Left lung (tissue), 14 donors: ENCODE measurements at places on chromosomes 6 and 20. TPM values are rescaled to one million over a fixed set of nuclear protein-coding genes. Genes with fewer than 3 reads are reported as not detected.

- DNase-seq = no peak
- H3K4me3 ChIP-seq = no peak overlapping the region
- no peaks in the 10 kb centered on the region for H3K36me3 ChIP-seq
Measured at GRCh38 chr20:57030611-57031600, 235.5 kb downstream of the BMP7 start.

GRCh38 chr6:137494281-137494987 is at the start of gene OLIG3:
Gene OLIG3, minus strand, starts transcription at chr6:137494394. Its CDS starts 224 bp downstream, at chr6:137494170.
- peaks cover 29% of the 10 kb centered on the region for H3K4me1 ChIP-seq
- peaks cover 100% of the 10 kb centered on the region for H3K27me3 ChIP-seq
- no peak for DNase-seq

GRCh38 chr20:57568960-57569359 is 8.1 kb downstream of the PCK1 start:
- H3K4me1 ChIP-seq = no peaks in the 10 kb centered on the region
- peaks cover 23% of the 10 kb centered on the region for H3K27me3 ChIP-seq
- H3K27ac ChIP-seq = no peak overlapping the region
- no peaks in the 10 kb centered on the region for H3K36me3 ChIP-seq
- no peak overlapping the region for H3K4me3 ChIP-seq

- peaks cover 26% of the 10 kb centered on the region for H3K4me1 ChIP-seq
- H3K27ac ChIP-seq = peak overlapping the region; percentile 25
- H3K36me3 ChIP-seq = peaks cover 5% of the 10 kb centered on the region
- no peak for DNase-seq
Measured at GRCh38 chr6:71410681-71411080, 122.1 kb downstream of the OGFRL1 start.

GRCh38 chr6:141309295-141309694 is 823.4 kb upstream of the GJE1 start:
- no peaks in the 10 kb centered on the region for H3K36me3 ChIP-seq
- no peaks in the 10 kb centered on the region for H3K4me1 ChIP-seq
- H3K27ac ChIP-seq = no peak overlapping the region
- no peaks in the 10 kb centered on the region for H3K27me3 ChIP-seq
- no peak overlapping the region for H3K4me3 ChIP-seq

DNA sequence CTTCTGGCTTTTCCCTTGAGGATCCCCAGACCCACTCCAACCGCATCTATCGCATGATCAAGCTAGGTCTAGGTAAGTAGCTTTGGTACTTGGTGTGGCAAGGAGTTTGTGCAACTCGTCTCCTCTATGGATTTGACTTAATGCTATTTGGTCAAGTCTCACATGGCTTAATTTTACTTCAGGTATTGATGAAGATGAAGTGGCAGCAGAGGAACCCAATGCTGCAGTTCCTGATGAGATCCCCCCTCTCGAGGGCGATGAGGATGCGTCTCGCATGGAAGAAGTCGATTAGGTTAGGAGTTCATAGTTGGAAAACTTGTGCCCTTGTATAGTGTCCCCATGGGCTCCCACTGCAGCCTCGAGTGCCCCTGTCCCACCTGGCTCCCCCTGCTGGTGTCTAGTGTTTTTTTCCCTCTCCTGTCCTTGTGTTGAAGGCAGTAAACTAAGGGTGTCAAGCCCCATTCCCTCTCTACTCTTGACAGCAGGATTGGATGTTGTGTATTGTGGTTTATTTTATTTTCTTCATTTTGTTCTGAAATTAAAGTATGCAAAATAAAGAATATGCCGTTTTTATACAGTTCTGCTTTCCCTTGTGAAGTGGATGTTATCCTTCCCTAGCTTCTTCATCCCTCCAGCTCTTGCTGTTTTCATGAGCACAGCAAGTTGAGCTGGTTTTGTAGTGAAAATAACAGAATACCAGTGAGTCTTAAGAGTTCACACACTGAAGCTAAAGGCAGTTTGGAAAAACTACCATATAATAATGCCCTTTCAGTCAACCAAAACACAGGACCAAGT is 3.8 kb downstream of the SLC35B2 start:
- no peaks in the 10 kb centered on the region for H3K27me3 ChIP-seq
- H3K4me1 ChIP-seq = peaks cover 25% of the 10 kb centered on the region
- DNase-seq = no peak

- no peaks in the 10 kb centered on the region for H3K4me1 ChIP-seq
- no peak for DNase-seq
- no peaks in the 10 kb centered on the region for H3K36me3 ChIP-seq
Measured at GRCh38 chr6:28767133-28767532, 156.7 kb downstream of the TRIM27 start.

GRCh38 chr6:34576286-34576955 is 20.3 kb upstream of the SPDEF start:
- no peak overlapping the region for H3K4me3 ChIP-seq
- no peaks in the 10 kb centered on the region for H3K27me3 ChIP-seq
- DNase-seq = no peak
- no peak overlapping the region for H3K27ac ChIP-seq
- H3K4me1 ChIP-seq = no peaks in the 10 kb centered on the region
- H3K36me3 ChIP-seq = no peaks in the 10 kb centered on the region

DNA sequence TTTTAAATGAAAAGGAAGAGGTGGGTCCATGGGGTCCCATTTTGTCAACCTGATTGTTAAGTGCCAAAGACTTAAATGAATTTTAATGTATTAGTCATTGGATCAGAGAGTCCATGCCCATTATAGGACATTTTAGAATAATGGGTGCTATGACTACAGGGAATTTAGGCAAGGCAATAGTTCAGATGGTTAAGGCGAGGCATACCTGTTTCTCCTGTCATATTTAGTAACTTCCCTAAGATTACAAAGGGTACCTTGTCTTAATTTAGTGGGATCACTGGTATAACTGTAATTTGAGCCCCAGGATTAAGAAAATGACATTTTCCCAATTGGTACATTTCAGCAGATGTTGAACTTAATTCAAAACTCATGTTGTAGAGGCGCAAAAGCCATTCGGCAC is 88.7 kb upstream of the RNF24 start:
- H3K27me3 ChIP-seq = no peaks in the 10 kb centered on the region
- no peak overlapping the region for H3K27ac ChIP-seq
- H3K36me3 ChIP-seq = no peaks in the 10 kb centered on the region
- H3K4me1 ChIP-seq = peaks cover 6% of the 10 kb centered on the region

DNA sequence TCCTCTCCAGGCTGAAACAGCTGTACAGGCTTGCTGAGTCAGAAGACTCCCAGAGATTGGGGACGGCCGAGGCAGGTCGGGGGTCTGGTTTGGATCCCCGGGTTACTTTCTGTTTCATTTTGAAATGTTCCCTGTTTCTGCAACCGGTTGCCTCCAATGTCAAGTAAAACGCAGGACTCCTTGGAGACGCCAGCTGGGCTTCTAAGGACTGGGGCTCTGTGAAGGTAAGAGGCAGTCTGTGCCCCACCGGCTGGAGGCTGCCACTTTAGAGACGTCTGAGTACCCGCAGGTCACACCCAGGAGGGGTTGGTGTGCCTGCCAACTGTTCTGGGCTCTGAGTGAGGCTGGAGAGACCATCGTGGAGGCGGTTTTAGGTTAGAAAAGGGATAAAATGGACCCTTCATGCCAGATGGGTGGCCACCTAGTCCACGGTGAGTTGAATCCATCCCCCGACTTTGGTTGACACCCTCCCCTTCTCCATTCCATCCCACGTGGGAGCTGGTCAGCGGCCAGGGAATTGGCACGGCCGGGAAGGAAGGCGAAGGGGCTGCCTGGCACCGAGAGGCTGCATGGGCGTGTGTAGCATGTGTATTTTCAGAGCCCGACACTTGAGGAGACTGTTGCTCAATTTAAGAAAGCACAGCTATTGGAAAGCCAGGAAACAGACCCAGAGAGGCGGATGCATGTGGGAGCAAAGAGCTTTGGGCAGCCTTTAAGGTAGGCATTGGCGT is 240.9 kb downstream of the PHACTR1 start:
- H3K4me1 ChIP-seq = peaks cover 11% of the 10 kb centered on the region
- no peaks in the 10 kb centered on the region for H3K36me3 ChIP-seq
- peak overlapping the region; percentile 80 for H3K27ac ChIP-seq
- DNase-seq = peak; percentile 90
- H3K27me3 ChIP-seq = no peaks in the 10 kb centered on the region

DNA sequence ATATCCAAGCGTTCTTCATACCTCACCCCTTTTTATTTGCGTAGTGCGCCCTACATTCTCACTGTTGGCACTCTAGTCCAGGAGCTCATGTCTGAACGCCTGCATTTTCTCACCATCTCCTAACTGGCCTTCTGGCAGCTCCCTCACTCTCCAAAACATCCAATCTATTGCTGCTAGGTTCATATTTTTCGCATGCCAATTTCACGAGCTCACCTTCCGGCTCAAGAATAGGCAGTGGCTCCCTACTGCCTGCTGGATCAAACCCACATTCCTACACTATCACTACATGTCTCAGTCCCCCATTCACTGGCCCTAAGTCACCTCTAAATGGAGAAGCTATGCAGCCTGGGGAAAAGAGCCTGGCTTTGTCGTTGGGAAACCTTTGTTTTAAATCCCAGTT is 115.0 kb downstream of the IPCEF1 start:
- H3K27ac ChIP-seq = no peak overlapping the region
- H3K4me1 ChIP-seq = no peaks in the 10 kb centered on the region
- no peaks in the 10 kb centered on the region for H3K27me3 ChIP-seq
- no peak overlapping the region for H3K4me3 ChIP-seq
- H3K36me3 ChIP-seq = no peaks in the 10 kb centered on the region

DNA sequence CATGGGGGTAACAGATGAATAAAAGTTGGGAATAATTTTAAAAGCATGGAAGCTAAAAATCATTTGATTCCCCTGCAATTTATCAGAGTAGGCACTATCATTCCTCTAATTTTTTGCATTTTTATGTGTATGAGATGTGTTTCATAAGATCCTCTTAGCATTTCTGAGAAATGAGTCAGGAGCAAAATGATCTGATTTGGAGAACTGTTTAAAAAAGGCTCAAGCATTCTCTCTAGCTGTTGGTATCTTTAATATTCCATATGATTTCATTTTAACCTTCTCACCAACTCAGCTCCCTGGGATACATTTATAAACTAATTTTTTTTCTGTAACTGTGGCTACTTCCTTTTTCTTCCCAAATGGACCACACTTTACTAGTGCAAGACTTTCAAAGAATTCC is 60.9 kb downstream of the MCHR2 start:
- H3K4me1 ChIP-seq = no peaks in the 10 kb centered on the region
- no peak for DNase-seq
- no peaks in the 10 kb centered on the region for H3K27me3 ChIP-seq
- H3K4me3 ChIP-seq = no peak overlapping the region

GRCh38 chr6:16912756-16913155 is 151.5 kb upstream of the ATXN1 start:
- H3K4me1 ChIP-seq = no peaks in the 10 kb centered on the region
- H3K27ac ChIP-seq = no peak overlapping the region
- no peak for DNase-seq
- no peaks in the 10 kb centered on the region for H3K27me3 ChIP-seq
- no peak overlapping the region for H3K4me3 ChIP-seq
- no peaks in the 10 kb centered on the region for H3K36me3 ChIP-seq

- peak overlapping the region; percentile 16 for H3K27ac ChIP-seq
- DNase-seq = no peak
- no peak overlapping the region for H3K4me3 ChIP-seq
- H3K36me3 ChIP-seq = no peaks in the 10 kb centered on the region
- peaks cover 22% of the 10 kb centered on the region for H3K4me1 ChIP-seq
- H3K27me3 ChIP-seq = no peaks in the 10 kb centered on the region
Measured at GRCh38 chr20:53786445-53787267, 193.0 kb upstream of the ZNF217 start.

- no peak overlapping the region for H3K27ac ChIP-seq
- H3K4me3 ChIP-seq = no peak overlapping the region
- no peak for DNase-seq
- H3K27me3 ChIP-seq = no peaks in the 10 kb centered on the region
- H3K4me1 ChIP-seq = no peaks in the 10 kb centered on the region
Measured at GRCh38 chr20:20525756-20526155, 157.9 kb downstream of the INSM1 start.

DNA sequence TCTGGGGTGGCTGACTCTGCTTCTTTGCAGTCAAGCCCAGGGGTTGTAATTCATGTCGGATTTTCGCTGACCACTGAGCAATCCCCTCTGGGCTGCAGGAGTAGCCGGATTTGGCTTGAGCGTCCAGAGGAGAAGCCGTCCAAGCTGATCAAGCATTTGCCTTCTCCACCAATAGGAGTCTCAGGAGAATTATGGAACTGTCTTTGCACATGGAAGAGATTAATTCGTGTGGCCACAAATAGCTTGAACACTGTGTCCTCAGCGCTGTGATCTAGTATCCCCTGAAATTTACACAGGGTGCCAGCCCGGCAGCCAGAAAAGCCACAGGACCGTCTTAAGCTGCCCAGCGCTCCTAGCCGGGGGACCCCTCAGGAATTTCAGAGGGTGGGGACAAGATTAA is 37.1 kb downstream of the EYA2 start:
- H3K4me1 ChIP-seq = no peaks in the 10 kb centered on the region
- DNase-seq = no peak
- H3K4me3 ChIP-seq = no peak overlapping the region
- H3K27me3 ChIP-seq = no peaks in the 10 kb centered on the region
- H3K36me3 ChIP-seq = no peaks in the 10 kb centered on the region

DNA sequence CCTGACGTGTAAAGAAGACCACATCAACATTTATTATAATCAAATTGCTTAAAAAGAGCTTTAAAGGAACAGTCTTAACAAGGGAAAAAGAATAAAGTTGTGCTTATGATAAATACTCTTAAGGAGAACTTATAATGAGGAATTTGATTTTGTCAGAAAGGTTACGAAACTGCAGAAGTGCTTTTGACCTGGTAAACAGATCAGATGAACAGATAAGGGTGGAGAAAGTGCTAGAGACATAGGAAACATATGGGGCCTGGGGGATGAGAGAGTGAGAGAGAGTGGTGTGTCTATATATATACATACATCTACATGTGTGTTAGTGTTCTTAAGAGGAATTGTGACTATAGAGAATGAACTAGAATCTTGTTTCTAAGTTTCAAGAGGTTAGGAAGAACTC is 186.2 kb upstream of the GJE1 start:
- H3K4me1 ChIP-seq = no peaks in the 10 kb centered on the region
- no peak overlapping the region for H3K27ac ChIP-seq
- H3K27me3 ChIP-seq = no peaks in the 10 kb centered on the region

- peaks cover 15% of the 10 kb centered on the region for H3K36me3 ChIP-seq
- no peak for DNase-seq
- H3K27ac ChIP-seq = peak overlapping the region; percentile 88
- peak overlapping the region; percentile 86 for H3K4me3 ChIP-seq
- H3K27me3 ChIP-seq = peaks cover 43% of the 10 kb centered on the region
- H3K4me1 ChIP-seq = peaks cover 4% of the 10 kb centered on the region
Measured at GRCh38 chr20:45405571-45406259, 2.4 kb upstream of the DBNDD2 start.

Gene CPXM1
- 8.1 TPM for total RNA-seq

Gene OR2J3
- total RNA-seq = not detected

Gene DACT2
- 1.4 TPM for total RNA-seq

Gene PKIB
- total RNA-seq = 2.2 TPM

Gene PEX3
- 13.4 TPM for total RNA-seq

Gene C6orf58
- total RNA-seq = not detected

Gene PSORS1C2
- not detected for total RNA-seq
